ENCODE measurements at places on chromosomes 5 and 9. TPM values are rescaled to one million over a fixed set of nuclear protein-coding genes. Genes with fewer than 3 reads are reported as not detected.

Gene SNX2
- 102 TPM for polyA plus RNA-seq

Gene FAM81B
- polyA plus RNA-seq: not detected

Gene AQP3
- 99.3 TPM for polyA plus RNA-seq

Gene NUTM2F
- 0.29 TPM for polyA plus RNA-seq

Gene IGFBPL1
- 6.4 TPM for polyA plus RNA-seq

Gene TIMD4
- polyA plus RNA-seq: 0.42 TPM

Gene LRRC70
- polyA plus RNA-seq: 0.30 TPM

GRCh38 chr5:172715931-172716682 is 54.9 kb downstream of the DUSP1 start:
- H3K36me3 ChIP-seq: no peaks in the 10 kb centered on the region
- no peak for DNase-seq
- no peak overlapping the region for H3K4me3 ChIP-seq
- no peak overlapping the region for H3K27ac ChIP-seq
- H3K27me3 ChIP-seq: no peaks in the 10 kb centered on the region

- no peaks in the 10 kb centered on the region for H3K4me1 ChIP-seq
- no peaks in the 10 kb centered on the region for H3K27me3 ChIP-seq
- H3K36me3 ChIP-seq: no peaks in the 10 kb centered on the region
- H3K4me3 ChIP-seq: no peak overlapping the region
- H3K27ac ChIP-seq: no peak overlapping the region
- no peak for DNase-seq
Observed at GRCh38 chr9:9412241-9412640, 1200.6 kb downstream of the PTPRD start.

DNA sequence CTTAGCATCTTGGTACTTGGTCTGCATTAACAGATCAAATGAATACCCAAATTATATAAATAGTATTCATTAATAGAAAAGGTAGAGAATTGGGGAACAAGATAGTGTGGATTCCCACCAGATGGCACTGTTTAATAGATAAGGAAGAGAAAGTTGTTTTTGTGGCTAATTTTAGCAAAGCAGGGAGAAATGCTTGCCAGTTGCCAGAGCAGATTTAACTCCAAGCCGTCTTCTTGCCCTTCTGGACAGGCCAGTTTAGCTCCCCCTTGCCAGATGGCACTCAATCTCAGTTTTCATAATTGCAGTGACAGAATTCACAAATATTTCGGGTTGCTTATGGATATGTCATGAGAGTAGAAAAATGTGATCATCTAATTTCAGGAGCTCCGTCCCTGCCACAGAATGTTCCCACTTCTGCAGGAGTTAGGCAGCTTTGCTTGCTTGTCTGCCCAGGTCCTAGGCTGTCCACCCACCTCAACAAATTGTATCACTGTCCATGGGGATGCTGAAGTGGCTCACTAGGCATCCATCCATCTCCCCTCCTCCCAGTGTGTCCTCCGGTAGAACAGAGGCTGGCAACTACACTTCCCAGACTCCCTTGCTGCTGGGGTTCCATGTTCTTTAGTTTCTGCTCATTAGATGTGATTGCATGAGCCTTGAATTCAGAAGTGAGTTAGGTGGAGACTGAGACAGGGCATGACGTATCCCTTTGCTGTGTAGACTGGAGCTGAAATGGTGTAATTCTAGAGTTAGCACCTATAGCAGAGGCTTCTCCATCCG is 11.8 kb upstream of the HEXB start:
- H3K4me3 ChIP-seq: no peak overlapping the region
- H3K4me1 ChIP-seq: peaks cover 2% of the 10 kb centered on the region
- no peak overlapping the region for H3K27ac ChIP-seq
- no peaks in the 10 kb centered on the region for H3K36me3 ChIP-seq
- H3K27me3 ChIP-seq: no peaks in the 10 kb centered on the region

- H3K36me3 ChIP-seq: no peaks in the 10 kb centered on the region
- peak overlapping the region; percentile 22 for H3K4me3 ChIP-seq
- DNase-seq: no peak
- no peak overlapping the region for H3K27ac ChIP-seq
Observed at GRCh38 chr9:10208691-10209069, 404.1 kb downstream of the PTPRD start.

DNA sequence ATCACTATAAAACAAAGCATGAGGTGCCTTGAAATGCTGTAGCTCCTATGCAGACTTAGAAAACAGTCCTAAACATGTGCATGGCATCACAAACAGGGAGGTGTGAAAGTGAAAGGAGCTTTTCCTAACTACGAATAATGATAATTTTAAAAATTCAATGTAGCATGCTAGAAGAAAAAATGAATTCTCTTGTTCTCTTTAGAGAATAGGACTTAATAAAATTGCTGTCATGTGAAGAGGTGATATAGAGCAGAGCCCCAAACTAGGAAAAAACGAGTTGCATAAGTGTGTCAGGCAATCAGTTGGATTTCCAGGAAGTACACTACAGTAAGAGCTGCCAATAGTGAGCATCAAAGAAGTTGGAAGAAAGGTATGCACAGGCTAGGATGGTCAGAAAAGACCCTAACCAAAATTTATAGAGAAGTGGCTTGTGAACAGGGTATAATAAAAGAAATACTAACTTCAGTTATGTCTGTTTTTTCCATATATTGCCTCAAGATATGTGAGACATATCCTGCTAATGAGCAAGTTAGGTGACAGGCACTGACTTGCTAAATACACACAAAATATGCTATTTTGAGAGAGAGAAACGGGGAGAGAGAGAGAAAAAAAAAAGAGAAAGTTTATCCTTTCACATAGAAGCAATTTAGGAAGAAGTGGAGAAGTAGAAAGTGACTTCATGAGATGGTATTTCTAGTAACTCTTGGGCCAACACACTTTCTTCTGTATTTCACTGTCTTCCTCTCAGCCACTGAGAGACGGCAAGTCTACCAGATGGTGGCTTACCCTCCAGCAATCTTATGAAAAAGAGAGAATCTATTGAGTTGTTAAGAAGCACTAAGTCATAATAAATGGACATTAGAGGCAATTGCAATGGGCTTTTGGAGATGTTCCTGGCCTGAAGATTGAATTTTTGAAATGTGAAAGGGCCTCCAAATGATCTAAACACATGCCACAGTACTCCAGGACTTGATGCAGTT is 18.0 kb downstream of the ITGA2 start:
- H3K36me3 ChIP-seq: no peaks in the 10 kb centered on the region
- no peaks in the 10 kb centered on the region for H3K27me3 ChIP-seq
- H3K4me3 ChIP-seq: no peak overlapping the region
- no peaks in the 10 kb centered on the region for H3K4me1 ChIP-seq

- H3K27ac ChIP-seq: no peak overlapping the region
- no peaks in the 10 kb centered on the region for H3K27me3 ChIP-seq
- DNase-seq: no peak
- no peaks in the 10 kb centered on the region for H3K36me3 ChIP-seq
- H3K4me3 ChIP-seq: no peak overlapping the region
Observed at GRCh38 chr5:111668477-111669414, 88.2 kb downstream of the NREP start.

DNA sequence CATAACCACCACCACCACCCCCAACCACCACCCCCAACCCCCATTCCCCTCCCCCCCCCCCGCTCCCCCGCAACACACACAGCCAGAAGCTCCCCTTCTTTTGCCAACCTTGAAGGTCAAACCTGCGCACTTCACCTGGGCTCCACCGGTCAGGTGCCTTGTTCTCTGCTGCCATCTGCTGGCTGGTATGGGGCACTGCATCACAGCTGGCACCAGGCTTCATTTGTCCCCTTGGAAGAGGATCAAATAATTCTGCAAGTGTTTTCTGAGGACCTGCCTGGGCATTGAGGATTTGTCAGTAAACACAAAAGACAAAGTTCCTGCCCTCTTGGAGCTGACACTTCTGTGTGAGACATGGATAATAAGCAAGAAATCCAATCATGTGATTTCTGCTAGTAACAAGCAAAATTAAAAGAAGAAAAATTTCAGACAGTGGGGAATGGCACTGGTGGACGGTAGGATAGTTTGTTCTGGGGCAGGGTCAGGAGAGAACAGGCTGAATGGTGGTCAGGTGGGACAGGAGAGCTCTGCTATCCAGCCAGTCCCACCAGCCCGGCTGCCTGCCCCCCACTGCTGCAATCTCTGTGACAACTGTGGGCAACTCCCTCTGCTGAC is 55.6 kb upstream of the LMX1B start:
- peaks cover 40% of the 10 kb centered on the region for H3K27me3 ChIP-seq
- no peaks in the 10 kb centered on the region for H3K36me3 ChIP-seq
- no peaks in the 10 kb centered on the region for H3K4me1 ChIP-seq
- peak; percentile 77 for DNase-seq
- no peak overlapping the region for H3K4me3 ChIP-seq
- no peak overlapping the region for H3K27ac ChIP-seq

- H3K36me3 ChIP-seq: no peaks in the 10 kb centered on the region
- H3K27ac ChIP-seq: peak overlapping the region; percentile 12
- DNase-seq: no peak
- no peak overlapping the region for H3K4me3 ChIP-seq
- H3K27me3 ChIP-seq: no peaks in the 10 kb centered on the region
- H3K4me1 ChIP-seq: peaks cover 5% of the 10 kb centered on the region
Observed at GRCh38 chr9:36575411-36575882, 2.8 kb downstream of the MELK start.

DNA sequence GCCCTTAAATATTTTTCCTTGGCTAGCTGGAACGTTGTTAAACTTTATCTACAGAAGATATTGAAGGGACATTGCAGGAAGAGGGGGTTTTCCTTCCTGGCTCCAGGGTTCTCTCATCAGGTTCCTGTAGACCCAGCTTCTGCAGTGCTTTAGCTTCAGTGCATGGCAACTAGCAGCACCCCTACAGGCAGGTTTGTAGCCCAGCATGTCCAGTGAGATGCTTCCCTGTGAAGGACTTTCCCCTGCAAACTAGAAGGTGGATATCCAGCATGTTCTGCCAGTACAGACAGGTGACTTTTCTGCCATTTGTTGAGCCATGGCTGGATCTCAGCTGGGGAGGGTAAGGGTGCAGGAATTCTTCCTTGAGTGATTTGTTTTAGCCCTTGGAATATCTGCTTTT is 10.4 kb downstream of the CCL28 start:
- H3K36me3 ChIP-seq: no peaks in the 10 kb centered on the region
- no peaks in the 10 kb centered on the region for H3K27me3 ChIP-seq
- H3K27ac ChIP-seq: no peak overlapping the region
- no peaks in the 10 kb centered on the region for H3K4me1 ChIP-seq

GRCh38 chr5:172395483-172395882 is 58.8 kb downstream of the SH3PXD2B start:
- H3K4me1 ChIP-seq: no peaks in the 10 kb centered on the region
- H3K4me3 ChIP-seq: no peak overlapping the region
- no peaks in the 10 kb centered on the region for H3K36me3 ChIP-seq

DNA sequence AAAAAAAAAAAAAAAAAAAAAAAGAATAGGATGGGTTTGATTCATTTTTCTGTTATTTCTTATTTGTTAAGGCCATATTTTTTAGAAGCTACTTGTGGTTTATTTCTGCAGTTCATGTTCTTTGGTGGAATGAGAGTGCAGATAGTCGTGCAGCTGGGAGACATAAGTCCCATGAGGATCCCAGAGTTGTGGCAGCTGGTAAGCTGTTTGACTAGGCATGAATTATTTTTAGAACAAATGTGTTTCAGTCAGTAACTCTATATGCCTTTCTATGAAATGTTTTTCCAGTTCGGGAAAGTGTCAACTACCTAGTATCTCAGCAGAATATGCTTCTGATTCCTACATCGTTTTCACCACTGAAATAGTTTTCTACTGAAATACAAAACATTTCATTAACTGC is 5.0 kb upstream of the NIPSNAP3B start:
- H3K27ac ChIP-seq: no peak overlapping the region
- no peak for DNase-seq
- no peaks in the 10 kb centered on the region for H3K27me3 ChIP-seq

GRCh38 chr9:1083325-1083913 is 33.3 kb downstream of the DMRT2 start:
- H3K27me3 ChIP-seq: no peaks in the 10 kb centered on the region
- no peaks in the 10 kb centered on the region for H3K36me3 ChIP-seq
- no peak overlapping the region for H3K27ac ChIP-seq
- no peak overlapping the region for H3K4me3 ChIP-seq
- no peaks in the 10 kb centered on the region for H3K4me1 ChIP-seq

GRCh38 chr5:88674356-88675167 is 208.4 kb downstream of the MEF2C start:
- H3K27me3 ChIP-seq: peaks cover 97% of the 10 kb centered on the region
- no peak overlapping the region for H3K27ac ChIP-seq
- H3K4me1 ChIP-seq: peaks cover 17% of the 10 kb centered on the region
- H3K36me3 ChIP-seq: no peaks in the 10 kb centered on the region

DNA sequence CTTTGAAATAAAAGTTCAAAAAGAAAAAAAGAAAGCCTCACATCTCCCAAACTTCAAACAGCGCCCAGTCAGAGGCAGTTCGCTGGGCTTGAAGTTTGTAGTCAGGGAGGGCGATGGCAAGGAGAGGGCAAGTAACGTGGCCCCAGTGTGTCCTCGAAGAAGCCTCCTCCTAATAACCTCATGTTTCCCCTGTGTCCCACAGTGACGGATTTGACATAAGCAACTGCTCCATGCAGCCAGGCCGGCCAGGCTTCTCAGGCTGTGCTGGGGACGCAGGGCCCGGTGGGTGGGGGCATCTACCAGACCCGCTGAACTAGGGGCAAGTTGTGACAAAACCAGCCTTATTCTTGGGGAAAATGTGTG is 172.2 kb downstream of the ERCC6L2 start:
- peak overlapping the region; percentile 96 for H3K27ac ChIP-seq
- no peak for DNase-seq
- H3K4me1 ChIP-seq: peaks cover 32% of the 10 kb centered on the region
- no peak overlapping the region for H3K4me3 ChIP-seq
- no peaks in the 10 kb centered on the region for H3K27me3 ChIP-seq

GRCh38 chr5:82784521-82784920 is 292.7 kb downstream of the TMEM167A start:
- no peak overlapping the region for H3K27ac ChIP-seq
- H3K36me3 ChIP-seq: no peaks in the 10 kb centered on the region

GRCh38 chr5:8333977-8334376 is 465.0 kb downstream of the MTRR start:
- H3K4me3 ChIP-seq: no peak overlapping the region
- H3K27me3 ChIP-seq: no peaks in the 10 kb centered on the region
- no peak for DNase-seq
- no peaks in the 10 kb centered on the region for H3K4me1 ChIP-seq
- no peaks in the 10 kb centered on the region for H3K36me3 ChIP-seq

GRCh38 chr9:88425538-88425950 is 37.3 kb downstream of the SPIN1 start:
- no peak overlapping the region for H3K4me3 ChIP-seq
- no peaks in the 10 kb centered on the region for H3K36me3 ChIP-seq
- peaks cover 9% of the 10 kb centered on the region for H3K4me1 ChIP-seq
- peak overlapping the region; percentile 54 for H3K27ac ChIP-seq
- peak; percentile 12 for DNase-seq

- DNase-seq: peak; percentile 72
- H3K4me3 ChIP-seq: peak overlapping the region; percentile 91
- H3K27ac ChIP-seq: peak overlapping the region; percentile 40
- no peaks in the 10 kb centered on the region for H3K27me3 ChIP-seq
Observed at GRCh38 chr9:131530546-131530919, 530 bp downstream of the UCK1 start.

Data from hepatocyte (in vitro differentiated cells).